Activated naive CD4-positive, alpha-beta T cell (primary cell): ENCODE measurements at places on chromosomes 7 and 10.

DNA sequence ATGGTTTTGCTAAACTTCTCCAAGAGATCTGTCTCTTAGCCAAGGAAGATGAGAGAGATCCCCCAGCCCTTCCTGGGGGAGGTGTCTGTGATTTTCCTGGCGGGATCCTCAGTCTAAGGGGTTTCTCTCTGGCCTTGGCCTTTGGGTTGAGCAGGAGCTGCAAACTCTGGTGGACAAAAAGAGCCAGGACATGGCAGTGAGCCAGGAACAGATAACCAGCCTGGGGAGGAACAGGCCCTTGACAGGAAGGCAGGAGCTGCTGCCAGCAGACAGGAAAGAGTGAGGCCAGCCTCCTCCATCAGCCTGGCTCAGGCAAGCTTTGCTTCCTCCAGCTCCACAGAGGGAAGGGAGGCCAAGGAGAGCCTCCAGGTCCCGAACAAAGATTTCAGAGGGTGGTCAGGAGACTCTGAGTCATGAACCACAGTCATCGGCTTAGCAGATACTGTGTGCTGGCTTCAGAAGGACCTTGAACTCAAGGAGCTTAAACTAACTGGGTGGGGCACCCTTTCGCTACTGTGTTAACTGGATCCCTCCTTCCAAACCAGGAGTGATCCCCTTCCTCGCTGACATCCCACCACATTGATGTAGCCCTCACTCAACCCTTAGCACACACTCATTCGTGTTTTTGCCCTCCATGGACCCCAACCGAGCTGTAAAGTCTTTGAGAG lies 34.7 kb downstream of the DDIT4 start:
- DNase-seq, result no peak

DNA sequence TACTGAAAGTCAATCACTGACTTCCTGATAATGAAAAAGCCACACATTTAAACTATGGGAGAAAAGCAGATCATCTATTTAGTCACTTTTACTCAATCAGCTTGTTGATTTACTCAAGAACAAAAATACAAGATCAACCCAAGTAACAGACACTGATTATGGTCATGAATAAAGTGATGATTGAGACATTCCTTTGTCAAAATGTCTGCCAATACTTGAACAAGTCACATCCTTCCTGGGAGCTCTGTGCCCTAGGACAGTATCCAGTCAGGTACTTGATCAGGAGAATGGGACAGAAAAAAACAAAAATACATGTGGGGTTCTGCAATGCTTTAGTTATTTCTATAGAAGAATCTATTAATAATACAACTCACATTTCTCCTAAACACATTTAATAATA lies 150.0 kb upstream of the NEBL start:
- DNase-seq, result no peak

- no peak for DNase-seq
Observed at GRCh38 chr7:158759749-158760444, 55.3 kb upstream of the NCAPG2 start.

- DNase-seq, result no peak
Observed at GRCh38 chr7:121084256-121084655, 95.7 kb downstream of the CPED1 start.

GRCh38 chr7:19177269-19177668 lies 32.0 kb upstream of the FERD3L start:
- no peak for DNase-seq

DNA sequence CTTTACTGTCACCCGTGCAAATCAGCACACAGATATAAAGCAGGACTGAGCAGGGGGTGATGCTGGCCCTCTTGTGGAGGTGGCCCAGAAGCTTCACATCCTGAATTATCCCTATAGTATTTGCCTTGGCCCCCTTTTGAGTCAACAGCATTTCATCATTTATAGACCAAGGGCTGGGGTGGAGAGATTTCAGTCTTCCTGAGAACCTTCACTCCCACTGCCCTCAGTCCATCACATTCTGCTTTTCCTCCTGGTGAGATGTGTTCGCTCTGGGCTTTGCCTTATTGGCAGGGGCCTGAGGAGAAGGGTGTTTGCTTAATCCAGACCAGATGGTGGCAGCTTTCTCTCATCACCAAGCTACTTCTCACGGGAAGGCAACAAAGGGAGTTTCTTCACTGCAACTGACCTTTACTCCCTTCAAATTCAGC lies 47.7 kb downstream of the NOC3L start:
- no peak for DNase-seq
